OCI-LY7 (cell line): ENCODE measurements at places on chromosomes 5 and 9.
A peak's percentile ranks its signal among the peaks of the same experiment; 100 is the strongest.

DNA sequence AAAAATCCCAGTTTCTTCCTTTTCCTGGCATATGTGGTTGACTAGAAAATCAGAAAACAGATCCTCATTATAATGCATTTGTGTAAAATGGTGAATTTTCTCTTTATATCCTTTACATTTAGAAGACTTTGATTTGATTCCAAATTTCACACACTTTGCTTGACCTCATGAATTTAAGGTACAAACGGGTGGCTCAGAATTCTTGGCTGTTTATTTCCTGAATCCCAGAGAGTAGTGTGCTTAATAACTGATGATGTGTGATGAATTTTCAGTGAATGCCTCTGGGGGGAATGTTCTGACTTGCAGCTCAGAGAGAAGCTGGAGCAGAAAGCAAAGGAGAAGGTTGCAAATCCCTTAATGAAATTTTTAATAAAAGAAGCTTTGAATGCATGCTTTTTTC is 126.8 kb downstream of the SPATA31D1 start:
- no peak for DNase-seq

GRCh38 chr5:8577792-8578191 is 708.8 kb downstream of the MTRR start:
- no peak for DNase-seq

GRCh38 chr9:122806661-122807060 is 6.7 kb downstream of the OR1K1 start:
- no peak for DNase-seq

DNA sequence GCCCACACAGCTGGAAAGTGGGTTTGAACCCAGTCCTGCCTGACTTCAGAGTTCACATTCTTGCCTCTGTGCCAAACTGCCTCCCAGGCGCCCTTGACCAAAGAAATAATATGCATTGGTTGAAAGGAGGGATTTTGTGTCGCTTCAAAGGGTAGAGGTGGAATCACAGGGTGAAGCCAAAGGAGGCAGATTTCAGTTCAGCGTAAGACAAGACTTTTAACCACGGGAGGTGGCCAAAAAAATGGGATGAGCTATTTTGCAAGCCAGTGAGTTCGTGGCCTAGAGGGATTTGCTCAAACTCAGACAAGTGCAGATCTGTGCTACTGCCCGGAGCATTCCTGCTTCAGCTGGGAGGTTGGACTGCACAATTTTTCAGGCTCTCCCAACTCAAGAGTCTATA is 57.6 kb upstream of the RANBP3L start:
- no peak for DNase-seq

DNA sequence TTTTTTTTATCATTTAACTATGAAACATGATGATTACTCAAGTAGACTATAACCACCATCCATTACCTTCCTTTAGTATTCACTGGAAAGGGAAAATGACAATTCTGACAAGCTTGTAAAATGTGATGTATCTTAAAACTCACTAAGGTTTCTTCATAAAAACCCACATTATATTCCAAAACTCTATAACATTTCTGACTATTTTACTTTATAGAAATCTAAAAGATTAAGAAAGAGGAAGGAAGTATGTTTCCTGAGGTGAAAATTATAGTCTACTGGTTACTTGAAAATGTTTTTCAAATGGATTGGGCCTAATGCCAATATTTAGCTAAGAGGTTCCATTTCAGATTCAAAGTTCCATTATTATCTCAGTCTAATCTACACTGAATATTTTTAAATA is 1982.2 kb upstream of the C9orf72 start:
- no peak for DNase-seq

GRCh38 chr5:120103495-120103894 is 360.6 kb upstream of the PRR16 start:
- no peak for DNase-seq

DNA sequence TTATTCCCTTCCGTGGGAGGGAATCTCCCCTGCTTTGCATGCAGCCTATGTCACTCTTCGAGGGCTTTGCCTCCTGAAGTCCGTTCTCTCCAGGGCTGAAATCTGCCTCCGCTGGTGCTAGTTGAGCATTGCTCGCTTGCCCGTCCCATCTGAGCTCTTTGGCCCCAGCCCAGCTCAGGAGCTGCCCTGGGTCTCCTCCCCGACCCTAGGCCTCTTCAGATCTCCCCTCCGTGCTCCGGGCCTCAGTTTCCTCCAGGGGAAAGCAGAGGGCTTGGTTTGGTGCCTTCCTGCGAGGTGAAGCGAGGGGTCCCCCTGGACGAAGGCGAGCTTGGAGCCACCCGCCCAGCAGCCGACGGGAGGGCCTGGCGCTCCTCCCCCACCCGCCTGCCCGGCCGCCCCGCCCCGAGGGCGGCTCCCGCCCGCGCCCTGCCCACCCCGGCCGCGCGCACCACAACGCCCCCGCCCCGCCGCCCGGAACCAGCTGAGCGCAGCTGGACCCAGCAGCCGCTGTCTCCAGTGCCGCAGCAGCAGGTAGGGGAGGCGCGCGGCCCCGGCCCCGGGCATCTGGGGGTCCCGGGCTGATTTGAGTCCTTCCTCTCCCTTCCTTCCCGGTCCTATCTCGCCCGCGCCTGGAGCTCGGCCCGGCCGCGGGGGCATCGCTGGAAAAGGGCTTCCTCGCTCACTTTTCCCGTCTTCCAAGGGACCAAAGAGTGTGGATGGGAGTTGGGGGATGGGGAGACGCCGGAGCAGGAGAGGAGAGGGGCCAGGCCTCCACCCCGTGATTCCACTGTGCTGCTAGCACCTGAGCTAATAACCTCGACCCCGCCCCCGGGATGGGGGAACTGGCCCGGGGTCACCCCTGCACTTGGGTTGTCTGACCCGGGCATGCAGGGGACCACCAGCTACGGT is at the start of gene GSN:
GSN (plus strand) TSS at position 474 of the 909 bp plus-strand sequence. CDS start 33,810 bp downstream, outside the sequence.
- DNase-seq: peak; percentile 11

GRCh38 chr5:8765886-8766285 is 780.0 kb downstream of the SEMA5A start:
- no peak for DNase-seq

DNA sequence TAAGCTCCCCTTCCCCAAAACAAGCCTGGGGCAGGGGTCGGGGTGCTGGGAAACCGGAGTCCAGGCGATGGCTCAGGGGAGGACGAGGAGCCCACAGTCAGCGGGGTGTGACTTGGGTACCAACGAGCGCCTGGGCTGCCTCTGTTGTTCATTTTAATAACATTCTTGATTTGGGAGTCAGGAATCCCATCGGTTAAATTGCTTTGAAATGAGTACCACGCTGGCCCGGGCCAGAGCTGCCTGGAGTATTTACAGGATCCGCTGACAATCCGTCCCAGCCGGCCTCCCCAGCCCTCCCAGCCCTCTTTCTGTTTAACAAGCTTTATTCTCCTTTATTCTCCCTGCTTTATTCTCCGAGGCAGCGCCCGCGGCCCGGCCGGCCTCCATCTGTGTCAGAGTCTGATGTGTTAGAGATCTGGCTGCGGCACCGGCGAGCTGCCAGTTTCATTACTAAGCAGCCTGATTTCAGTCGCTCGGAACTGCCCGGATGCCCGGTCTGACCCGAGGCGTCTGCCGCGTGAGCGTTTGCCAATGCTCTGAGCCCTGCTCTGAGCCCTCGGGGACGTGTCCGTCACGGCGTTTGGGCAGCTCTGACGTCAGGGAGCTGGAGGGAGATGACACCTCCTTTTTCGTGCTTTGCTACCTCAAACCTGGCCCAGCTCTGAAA is 16.5 kb upstream of the QRFP start:
- DNase-seq: no peak

DNA sequence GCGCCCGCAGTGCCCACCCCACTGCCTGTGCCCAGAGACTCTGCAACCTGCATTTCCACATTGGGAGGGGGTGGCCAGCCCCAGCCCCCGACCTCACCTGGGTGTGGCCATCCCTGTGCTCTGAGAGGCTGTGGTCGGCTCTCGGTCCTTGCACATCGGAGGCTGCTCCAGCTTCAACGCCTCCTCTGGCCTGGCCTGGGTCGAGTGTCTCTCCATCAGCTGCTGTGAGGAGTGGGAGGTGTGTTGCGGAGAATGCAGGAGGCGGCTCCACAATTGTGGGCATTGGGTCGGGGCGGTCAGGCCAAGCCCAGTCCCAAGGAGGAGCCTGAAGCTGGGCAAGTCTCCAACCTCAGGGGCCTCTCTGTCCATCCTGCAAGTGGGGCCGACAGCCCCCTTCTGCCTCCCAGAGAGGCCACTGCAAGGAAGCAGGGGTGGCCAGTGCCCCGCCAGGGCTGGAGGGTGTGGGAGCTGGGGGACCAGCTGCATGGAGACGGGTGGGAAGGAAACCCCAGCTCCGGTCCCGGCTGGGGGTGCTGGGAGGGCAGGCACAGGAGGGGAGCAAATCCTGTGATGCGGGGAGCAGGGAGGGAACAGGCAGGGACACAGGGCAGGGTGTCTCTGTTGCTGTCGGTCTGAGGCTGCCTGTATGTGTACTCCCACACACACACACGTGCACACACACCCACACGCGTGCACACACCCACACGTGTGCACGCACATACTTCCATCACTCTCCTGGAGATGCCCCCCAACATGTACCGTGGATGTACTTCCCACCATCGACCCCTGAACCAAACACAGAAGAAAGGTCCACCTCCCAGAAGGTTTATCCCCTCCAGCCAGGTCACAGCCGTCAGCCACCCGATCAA is 28.9 kb downstream of the CCDC187 start:
- DNase-seq: no peak

DNA sequence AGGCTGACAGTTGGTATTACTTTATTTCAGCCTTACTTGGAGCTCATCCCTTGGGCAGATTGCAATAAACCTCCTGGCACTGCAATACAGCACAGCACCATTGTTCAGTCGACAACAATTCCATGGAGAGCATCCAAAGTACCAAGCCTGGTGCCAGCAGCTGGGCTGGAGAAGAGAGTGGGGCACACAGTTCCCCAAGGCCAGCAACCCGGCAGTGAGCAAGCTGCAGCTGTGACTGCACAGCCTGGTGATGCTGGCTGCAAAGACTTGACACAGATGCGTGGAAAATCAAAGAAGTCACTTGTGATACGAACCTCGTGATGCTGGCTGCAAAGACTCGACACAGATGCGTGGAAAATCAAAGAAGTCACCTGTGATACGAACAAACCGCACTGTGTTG is 125.4 kb downstream of the ATPSCKMT start:
- no peak for DNase-seq
